ENCODE measurements at places on chromosomes 13 and 19. TPM values are rescaled to one million over a fixed set of nuclear protein-coding genes. Genes with fewer than 3 reads are reported as not detected.

Gene CPB2
- polyA plus RNA-seq: 1.4 TPM

Gene FAM216B
- not detected for polyA plus RNA-seq

DNA sequence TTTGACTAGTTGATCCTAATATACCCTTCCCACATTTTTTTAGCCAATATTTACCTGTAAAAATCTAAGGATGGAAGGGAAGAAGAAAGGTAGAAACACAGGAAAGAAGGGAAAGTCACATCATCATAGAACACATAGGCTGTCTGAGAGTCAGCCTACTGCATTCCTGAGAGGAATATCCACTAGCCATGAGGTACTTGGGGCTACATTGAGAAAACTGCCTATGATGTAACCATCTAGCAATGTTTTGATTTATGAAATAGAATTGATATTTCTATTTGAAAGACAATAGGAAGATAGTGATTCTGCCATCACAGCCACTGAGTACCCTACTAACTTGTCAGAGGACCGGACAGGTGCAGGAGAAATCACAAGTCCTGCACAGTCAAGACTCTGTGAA, 873.8 kb downstream of the GPC5 start:
- DNase-seq: no peak

GRCh38 chr19:55559684-55560083, 14.3 kb upstream of the SBK3 start:
- DNase-seq: no peak

- DNase-seq: no peak
Observed at GRCh38 chr13:40562975-40563349, 103.5 kb downstream of the FOXO1 start.

GRCh38 chr13:78035500-78035899, 116.9 kb upstream of the EDNRB start:
- no peak for DNase-seq
